Thymus (tissue), 14 donors: ENCODE measurements at places on chromosomes 2 and 18.

GRCh38 chr2:60527762-60528161 lies 25.7 kb downstream of the BCL11A start:
- peaks cover 22% of the 10 kb centered on the region for H3K36me3 ChIP-seq
- no peak overlapping the region for H3K4me3 ChIP-seq
- peaks cover 52% of the 10 kb centered on the region for H3K4me1 ChIP-seq
- peak overlapping the region; percentile 31 for H3K27ac ChIP-seq

- H3K4me3 ChIP-seq: no peak overlapping the region
- no peaks in the 10 kb centered on the region for H3K27me3 ChIP-seq
These were observed 54.5 kb downstream of the SLC39A10 start for GRCh38 chr2:195711478-195711877.

- no peak overlapping the region for H3K27ac ChIP-seq
- no peak for DNase-seq
- H3K36me3 ChIP-seq: no peaks in the 10 kb centered on the region
- no peaks in the 10 kb centered on the region for H3K4me1 ChIP-seq
These were observed 368.6 kb downstream of the GALNT13 start for GRCh38 chr2:154240316-154240715.

DNA sequence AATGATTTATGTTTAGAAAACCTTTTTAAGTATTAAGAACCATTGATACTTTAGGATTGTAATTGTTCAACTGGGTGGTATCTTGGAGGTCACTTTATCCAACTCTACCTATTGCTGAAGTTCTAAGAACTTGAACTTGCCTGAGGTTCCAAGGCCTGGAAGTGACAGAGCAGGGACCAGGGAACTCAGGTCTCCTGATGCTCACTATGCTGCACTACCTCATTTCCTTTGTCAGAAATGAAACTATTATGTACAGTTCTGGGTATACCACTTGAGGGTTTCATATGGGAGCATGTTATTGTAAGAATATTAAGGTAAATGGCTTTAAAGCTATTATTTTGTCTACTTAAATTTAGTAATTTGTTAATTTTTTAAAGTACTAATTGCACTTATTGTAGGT lies 3.0 kb downstream of the MBD5 start:
- no peak for DNase-seq
- peaks cover 6% of the 10 kb centered on the region for H3K4me1 ChIP-seq
- H3K36me3 ChIP-seq: no peaks in the 10 kb centered on the region
- H3K27me3 ChIP-seq: no peaks in the 10 kb centered on the region
- no peak overlapping the region for H3K27ac ChIP-seq

DNA sequence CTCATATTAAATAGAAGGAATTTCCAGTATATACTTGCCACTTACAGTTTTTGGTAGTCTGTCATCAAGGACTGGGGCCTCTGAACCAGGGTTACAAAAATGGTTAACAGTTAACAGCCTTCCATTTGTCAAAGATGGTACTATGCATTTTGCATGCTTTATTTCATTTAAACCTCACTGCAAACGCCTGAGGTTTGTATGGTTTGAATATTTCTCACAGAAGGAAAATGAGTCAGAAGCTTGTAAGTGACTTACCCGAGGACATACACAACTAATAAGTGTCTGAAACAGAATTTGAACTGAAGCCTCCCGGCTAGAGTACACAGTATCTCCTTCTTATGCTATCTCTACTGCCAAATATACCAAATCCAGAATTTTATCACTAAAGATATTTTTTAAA lies 1593.5 kb upstream of the ACVR2A start:
- no peaks in the 10 kb centered on the region for H3K36me3 ChIP-seq
- H3K4me3 ChIP-seq: no peak overlapping the region
- no peak overlapping the region for H3K27ac ChIP-seq
- no peak for DNase-seq
- no peaks in the 10 kb centered on the region for H3K27me3 ChIP-seq
- H3K4me1 ChIP-seq: no peaks in the 10 kb centered on the region

DNA sequence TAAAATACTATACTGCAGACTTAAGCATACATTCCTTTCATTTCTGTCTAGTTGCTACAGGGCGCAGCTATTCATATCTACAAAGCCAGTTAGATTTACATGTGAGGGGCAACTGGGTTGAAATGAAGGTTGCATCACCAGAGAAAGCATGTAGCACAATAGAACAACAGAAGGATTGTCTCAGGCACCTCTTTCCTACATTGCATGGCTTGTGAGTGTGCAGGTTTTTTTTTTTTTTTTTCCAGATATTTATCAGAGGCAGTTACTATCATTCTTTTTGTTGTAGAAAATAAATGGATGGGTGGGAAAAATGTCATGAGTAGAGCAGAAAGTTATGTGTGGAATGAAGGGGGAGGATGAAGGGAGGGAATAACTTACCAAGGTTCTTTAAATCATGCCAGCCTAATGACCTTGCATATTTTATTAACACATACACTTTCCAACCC lies 86.8 kb downstream of the ERBB4 start:
- H3K27me3 ChIP-seq: no peaks in the 10 kb centered on the region
- no peak overlapping the region for H3K4me3 ChIP-seq
- no peak for DNase-seq
- no peak overlapping the region for H3K27ac ChIP-seq

- no peak overlapping the region for H3K27ac ChIP-seq
- H3K4me3 ChIP-seq: no peak overlapping the region
- H3K36me3 ChIP-seq: no peaks in the 10 kb centered on the region
- no peak for DNase-seq
- H3K27me3 ChIP-seq: no peaks in the 10 kb centered on the region
These were observed 71.0 kb upstream of the SP3 start for GRCh38 chr2:174035981-174036742.

GRCh38 chr2:207614824-207615223 lies 10.4 kb downstream of the METTL21A start:
- no peaks in the 10 kb centered on the region for H3K27me3 ChIP-seq
- no peak for DNase-seq
- no peaks in the 10 kb centered on the region for H3K4me1 ChIP-seq

- no peaks in the 10 kb centered on the region for H3K36me3 ChIP-seq
- no peak overlapping the region for H3K27ac ChIP-seq
- H3K4me3 ChIP-seq: no peak overlapping the region
- H3K27me3 ChIP-seq: no peaks in the 10 kb centered on the region
- peak; percentile 30 for DNase-seq
These were observed 435.9 kb downstream of the TSN start for GRCh38 chr2:122191331-122191730.

GRCh38 chr18:21700528-21701075 lies 4.0 kb downstream of the ABHD3 start:
- peaks cover 2% of the 10 kb centered on the region for H3K4me1 ChIP-seq
- no peak overlapping the region for H3K27ac ChIP-seq
- H3K36me3 ChIP-seq: peaks cover 20% of the 10 kb centered on the region
- no peak overlapping the region for H3K4me3 ChIP-seq
- no peaks in the 10 kb centered on the region for H3K27me3 ChIP-seq

- H3K27me3 ChIP-seq: no peaks in the 10 kb centered on the region
- DNase-seq: no peak
- no peak overlapping the region for H3K4me3 ChIP-seq
These were observed 43.3 kb downstream of the NFATC1 start for GRCh38 chr18:79438898-79439627.

GRCh38 chr18:22515250-22515649 lies 97.5 kb upstream of the CTAGE1 start:
- no peaks in the 10 kb centered on the region for H3K4me1 ChIP-seq
- no peak for DNase-seq
- H3K4me3 ChIP-seq: no peak overlapping the region
- no peak overlapping the region for H3K27ac ChIP-seq

DNA sequence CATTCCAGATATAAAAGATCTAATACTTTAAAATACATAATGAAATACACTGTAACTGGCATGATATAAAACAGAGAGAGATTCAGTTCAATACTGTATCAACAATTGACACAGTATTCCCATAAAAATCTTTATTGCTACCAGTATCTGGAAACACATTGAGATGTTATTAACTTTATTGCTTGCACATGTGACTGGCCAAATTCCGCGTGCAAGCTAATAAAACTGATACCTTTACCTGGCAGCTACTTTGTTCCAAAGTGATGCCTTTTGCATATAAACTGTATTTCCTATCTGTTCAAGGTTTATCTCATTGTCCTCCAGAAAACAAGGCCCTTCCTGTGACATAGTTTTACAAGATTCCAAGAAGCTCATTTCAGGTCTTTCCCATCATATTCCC lies 15.4 kb upstream of the REG1B start:
- no peaks in the 10 kb centered on the region for H3K36me3 ChIP-seq
- no peak overlapping the region for H3K27ac ChIP-seq
- no peak for DNase-seq
- no peak overlapping the region for H3K4me3 ChIP-seq

DNA sequence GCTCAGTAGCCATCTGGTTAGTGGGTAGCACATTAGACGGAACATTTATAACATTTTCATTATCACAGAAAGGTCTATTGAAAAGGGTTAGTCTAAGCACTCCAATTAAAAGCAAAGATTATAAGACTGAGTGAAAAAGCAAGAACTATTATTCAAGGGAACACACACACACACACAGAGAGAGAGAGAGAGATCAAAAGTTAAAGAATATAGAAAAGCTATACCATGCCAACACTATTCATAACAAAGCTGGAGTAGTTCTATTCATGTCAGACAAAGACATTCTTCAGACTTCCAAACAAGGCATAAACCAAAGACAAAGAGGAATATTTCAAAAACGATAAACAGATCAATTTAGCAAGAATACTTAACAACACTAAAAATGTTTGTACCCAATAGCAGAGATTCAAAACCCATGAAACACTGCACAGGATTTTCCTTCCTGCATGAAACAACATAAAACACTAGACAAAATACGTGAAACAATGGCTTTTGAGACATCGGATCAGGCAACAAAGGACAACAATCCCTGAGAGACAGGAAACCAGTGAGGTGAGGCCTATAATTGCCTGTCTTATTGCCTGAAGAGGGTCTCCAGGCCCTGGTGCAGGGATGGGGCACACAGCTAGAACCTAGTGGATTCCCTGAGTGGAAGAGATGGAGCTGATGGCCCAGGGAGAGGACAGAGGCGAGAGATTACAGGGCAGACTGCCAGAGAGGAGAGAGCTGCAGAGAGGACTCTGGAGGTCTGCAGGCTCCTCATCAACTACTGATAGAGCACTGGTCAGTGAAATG lies 83.6 kb upstream of the NPAS2 start:
- no peaks in the 10 kb centered on the region for H3K36me3 ChIP-seq
- no peaks in the 10 kb centered on the region for H3K4me1 ChIP-seq
- H3K27me3 ChIP-seq: no peaks in the 10 kb centered on the region
- no peak for DNase-seq
- H3K27ac ChIP-seq: no peak overlapping the region
- no peak overlapping the region for H3K4me3 ChIP-seq

DNA sequence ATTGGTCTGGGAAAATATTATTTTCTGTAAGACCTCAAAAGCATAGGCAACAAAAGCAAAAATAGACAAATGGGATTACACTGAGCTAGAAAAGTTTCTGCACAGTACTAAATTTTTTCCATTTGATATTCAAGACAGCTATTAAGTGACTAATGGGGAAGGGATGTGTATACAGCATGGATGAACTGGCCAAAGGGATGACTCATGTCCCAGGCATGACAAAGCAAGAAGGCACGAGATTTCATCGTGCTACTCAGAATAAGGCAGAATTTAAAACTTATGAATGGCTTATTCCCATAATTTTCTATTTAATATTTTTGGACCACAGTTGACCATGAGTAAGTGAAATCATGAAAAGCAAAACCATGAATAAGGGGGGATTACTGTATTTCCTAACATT lies 1250.1 kb upstream of the GYPC start:
- no peaks in the 10 kb centered on the region for H3K36me3 ChIP-seq
- H3K4me1 ChIP-seq: no peaks in the 10 kb centered on the region
- H3K27ac ChIP-seq: no peak overlapping the region
- H3K27me3 ChIP-seq: no peaks in the 10 kb centered on the region
- no peak for DNase-seq

DNA sequence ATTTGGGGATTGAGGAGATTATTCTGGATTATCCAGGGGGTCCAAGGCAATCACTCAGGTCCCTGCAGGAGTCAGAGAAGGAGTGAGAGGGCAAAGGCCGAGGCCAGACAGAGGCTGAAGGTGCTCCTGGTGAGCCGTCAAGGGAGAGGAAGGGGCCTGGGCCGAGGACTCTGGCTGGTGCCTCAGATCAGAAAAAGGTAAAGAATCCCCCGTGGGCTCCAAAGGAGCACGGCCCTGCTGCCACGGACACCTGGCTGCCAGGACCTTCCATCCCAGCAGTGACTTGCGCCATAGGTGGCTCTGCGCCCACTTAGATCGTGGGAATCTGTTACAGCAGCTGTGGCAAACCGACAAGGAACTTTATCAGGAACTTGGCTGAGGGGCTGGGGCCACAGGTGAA lies 374.8 kb upstream of the MYT1L start:
- H3K27me3 ChIP-seq: no peaks in the 10 kb centered on the region
- H3K27ac ChIP-seq: no peak overlapping the region
- peaks cover 73% of the 10 kb centered on the region for H3K4me1 ChIP-seq

DNA sequence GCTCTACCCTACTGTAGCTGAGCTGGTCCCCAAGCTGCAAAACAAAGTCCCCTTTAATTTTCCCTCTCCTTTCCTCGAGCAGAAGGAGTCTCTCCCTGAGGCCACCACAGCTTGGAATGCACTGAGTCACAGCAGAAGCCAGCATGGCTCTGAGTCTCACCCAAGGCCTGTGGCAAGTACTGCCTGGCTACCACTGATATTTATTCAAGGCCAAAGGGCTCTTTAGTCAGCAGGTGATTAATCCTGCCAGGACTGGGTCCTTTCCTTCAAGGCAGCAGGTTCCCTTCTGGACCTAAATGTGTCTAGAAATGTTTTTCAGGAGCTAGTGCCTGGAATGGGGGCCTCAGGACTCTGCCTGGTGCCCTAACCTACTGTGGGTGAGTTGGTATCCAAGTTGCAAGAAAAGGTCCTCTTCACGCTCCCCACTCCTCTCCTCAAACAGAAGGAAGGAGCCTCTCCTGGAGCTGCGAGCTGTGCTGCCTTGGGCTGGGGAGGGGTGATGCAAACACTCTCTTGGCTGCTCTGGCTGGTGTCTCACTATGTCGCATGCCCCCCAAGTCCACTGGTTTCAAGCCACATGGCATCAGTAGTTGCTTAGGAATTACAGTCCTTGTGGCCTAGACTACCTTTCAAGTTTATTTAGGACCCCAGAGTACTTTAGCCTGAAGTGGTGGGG lies 53.4 kb downstream of the CD28 start:
- no peak overlapping the region for H3K4me3 ChIP-seq
- H3K4me1 ChIP-seq: peaks cover 26% of the 10 kb centered on the region
- DNase-seq: no peak
- no peaks in the 10 kb centered on the region for H3K27me3 ChIP-seq
- no peak overlapping the region for H3K27ac ChIP-seq
- H3K36me3 ChIP-seq: no peaks in the 10 kb centered on the region

DNA sequence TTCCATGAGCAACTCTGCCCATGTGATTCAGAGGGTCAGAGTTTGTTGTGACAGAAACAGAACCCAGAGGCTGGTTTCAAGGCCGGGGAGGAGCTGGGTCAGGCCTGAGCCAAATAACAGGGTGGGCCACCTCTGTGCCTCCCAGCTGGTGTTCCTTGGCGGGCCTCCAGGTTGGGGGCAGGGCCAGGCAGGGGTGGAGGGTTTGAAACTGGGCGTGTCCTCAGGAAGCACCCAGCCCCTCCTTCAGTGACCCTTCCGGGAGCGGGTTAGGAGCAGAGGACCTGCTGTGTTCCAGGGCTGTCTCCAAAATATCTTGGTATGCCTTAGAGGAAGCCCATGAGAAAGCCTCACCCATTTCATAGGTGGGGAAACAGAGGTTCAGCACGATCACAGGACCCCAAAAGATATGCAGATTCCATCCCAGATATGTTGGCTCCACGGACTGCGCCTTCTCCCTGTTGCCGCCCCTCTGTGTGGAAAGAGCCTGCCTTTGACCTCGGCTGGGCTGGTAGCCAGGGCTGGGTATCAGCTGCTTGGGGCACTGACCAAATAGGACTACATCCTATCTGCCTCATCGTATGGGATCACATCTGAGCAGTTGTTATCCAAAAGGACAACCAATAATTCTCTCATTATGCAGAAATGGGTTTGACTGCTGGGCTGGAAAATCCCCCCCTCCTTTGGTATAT lies 74.8 kb upstream of the GLI2 start:
- H3K27ac ChIP-seq: no peak overlapping the region
- H3K4me3 ChIP-seq: no peak overlapping the region
- no peak for DNase-seq
